Putamen (tissue), 1 donor: ENCODE measurements at places on chromosomes 12 and 14.

DNA sequence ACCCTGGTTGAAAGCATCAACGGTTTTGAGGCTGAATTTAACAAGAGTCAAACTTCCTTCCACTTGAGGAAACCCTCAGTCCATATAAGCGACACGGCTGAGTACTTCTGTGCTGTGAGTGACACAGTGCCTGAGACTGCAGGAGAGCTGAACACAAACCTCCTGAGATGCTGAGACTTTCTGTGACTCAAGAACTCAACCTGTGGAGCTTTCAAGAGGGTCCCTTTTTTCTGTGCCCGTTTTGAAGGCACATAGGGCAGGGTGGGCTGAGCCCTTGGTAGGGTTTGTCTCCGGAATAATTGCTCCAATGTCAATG lies 305.3 kb upstream of the OR4E1 start:
- DNase-seq = no peak

DNA sequence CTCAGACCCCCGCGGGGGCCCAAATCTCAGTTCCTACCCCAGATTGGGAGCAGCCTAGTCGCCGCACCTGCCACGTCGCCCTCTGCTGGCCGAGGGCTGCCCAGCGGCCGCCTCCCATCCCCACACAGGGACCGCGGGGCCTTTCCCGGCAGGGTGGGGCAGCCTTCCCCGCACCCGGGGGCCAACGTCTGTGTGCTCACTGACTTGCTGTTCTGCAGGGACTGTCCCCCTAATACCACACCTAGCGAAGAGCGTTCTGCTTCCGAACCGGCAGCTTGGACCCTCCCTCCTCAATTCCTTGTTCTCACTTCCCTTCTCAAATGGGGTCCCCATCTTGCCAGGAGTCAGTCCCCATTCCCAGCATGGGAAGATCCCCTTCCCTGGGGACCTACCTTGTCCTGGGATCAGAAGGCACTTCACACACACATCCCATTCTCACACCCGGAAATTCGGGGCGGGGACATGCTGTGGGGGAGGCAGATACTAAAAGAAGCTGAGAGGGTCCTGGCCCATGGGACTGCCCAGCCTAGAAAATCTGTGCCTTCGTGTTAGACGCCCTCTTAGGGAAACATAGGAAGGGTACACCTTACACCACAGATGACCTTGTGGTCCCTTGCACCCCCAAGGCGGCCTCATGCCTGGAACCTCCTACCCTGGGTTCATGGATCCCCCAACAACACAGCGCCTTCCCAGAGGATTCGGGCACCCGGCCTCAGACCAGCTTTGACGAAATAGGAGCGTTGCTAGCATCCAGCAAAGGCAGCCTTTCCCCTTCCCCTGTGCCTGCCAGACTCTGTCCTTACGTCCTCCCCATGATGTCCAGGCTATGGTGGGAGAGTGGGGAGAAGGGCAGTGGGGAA lies 16.4 kb downstream of the ACVRL1 start:
- DNase-seq = no peak

- DNase-seq = no peak
Observed at GRCh38 chr12:52222692-52223091, 10.4 kb upstream of the KRT7 start.

DNA sequence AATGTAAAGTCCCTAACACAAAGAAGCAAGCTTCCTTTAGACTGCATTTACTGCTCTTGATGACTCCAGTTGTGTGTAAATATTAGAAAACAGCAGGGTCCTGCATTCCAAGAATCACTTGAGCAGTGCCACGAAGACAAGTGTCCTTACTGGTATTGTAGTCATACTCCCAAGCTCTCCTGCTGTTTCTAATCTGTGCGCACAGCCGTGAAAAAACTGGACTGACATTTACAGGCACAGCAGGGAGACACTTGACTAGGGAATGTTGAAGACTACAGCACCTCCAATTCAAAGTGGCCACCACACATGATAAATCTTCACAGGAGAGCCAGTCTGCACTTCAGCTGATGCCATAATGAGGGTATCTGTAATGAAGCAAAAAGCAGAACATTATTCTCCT lies 91.4 kb downstream of the VRK1 start:
- DNase-seq = no peak

DNA sequence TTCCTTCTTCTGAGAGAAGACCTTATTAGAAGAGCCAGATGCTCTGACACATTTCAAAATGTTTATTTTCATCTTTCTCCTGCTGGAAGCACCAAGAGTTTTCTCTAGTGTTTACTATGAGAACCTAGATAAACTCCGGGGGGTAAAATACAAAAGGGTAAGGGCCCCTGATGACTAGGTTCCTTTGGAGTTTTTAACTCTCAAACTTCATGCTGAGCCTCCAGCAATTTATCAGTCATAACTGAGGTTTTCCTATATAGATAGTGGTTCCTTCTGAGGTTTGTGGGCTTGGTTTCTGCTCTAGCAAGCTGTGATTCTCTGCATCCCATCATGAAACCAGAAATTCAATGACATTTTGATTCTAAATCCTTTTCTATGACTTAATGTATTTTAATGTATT lies 210.9 kb downstream of the LRFN5 start:
- no peak for DNase-seq

DNA sequence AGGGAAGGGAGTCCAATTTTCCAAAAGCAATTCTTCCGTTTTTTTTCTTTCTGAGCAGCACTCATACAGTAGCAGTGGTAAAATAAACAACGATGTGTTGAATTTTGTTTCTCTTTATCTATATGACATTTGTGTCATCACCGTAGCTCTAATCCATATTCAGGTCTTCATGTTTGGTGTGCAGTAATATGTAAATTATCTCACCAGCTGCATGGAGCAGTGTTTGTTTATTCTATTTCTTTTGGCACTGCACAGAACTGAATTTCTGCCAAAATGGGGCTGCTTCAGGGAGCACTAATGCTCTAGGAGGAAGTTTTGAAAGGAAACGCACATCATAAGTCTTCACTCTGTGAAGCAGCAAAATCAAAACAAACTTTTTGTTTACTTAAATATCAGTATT lies 130.0 kb upstream of the NPAS3 start:
- DNase-seq = peak; percentile 86

GRCh38 chr14:22070119-22070982 lies 396.7 kb upstream of the OR4E1 start:
- no peak for DNase-seq

DNA sequence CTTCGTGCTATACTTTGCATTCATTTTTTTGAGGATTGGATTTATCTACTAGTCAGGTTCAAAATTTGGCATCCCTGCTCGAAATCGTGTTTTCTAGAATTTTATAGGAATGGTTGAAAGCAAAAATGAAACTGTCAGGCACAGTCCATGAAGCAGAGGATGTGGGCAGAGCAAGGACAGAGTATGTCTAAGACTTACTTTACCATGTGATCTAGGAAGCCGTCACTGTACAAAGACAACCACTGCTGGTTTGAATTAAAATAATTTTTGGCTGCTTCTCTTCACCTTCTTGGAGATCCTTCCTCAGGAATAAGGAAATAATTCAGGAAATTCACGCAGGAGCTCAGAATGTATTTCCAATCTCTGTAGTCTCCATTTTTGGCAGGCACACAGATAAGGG lies 31.6 kb upstream of the SGPP1 start:
- DNase-seq = no peak

- DNase-seq = no peak
Observed at GRCh38 chr12:24561411-24561871, 387.5 kb downstream of the BCAT1 start.

DNA sequence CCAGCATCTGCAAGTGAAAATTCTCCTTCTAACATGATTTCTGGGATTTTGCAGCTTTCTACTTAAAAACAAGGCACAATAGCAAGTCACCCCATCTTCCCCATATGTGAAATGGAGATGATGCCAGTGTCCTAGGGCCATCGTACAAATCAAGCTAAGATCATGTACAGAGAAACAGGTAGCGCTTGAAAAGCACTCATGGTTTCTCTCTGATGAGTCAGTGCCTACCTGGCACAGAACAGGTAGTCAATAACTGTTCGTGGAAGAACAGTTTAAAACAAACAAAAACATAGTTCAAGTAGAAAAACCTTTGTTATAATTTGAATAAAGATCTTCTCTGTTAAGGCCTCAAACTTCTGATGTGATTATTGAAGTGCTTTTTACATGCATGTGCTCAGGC lies 46.9 kb downstream of the RAD52 start:
- DNase-seq = no peak

- no peak for DNase-seq
Observed at GRCh38 chr12:67741270-67741669, 92.7 kb downstream of the DYRK2 start.

DNA sequence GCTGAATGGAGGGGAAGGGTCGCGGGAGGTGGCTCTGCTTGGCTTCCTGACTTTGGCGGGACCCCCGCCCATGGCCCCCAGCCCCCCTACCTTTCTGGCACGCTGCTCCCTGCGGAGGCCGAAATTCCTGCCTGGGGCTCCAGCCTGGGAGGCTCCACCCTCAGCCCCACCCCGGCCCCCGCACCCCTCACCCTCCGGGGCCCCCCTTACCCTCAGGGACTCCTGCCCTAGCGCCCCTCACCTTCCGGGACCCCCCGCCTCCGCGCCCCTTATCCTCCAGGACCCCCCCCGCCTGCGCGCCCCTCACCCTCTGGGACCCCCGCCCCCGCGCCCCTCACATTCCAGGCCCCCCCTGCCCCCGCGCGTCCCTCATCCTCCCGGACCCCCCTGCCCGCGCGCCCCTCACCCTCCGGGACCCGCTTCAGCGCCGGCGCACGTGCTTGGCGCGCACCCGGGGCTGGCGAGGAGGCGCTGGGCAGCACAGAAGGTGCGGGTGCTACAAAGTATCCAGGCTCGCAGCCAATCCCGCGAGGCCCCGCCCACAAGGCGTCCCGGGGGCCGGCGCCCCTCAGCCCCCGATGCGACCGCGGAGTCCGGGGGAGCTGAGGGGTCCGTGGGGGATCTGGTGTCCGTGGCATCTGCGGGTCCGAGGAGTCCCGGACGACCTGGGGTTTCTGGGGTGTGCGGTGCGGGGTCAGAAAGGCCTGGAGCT lies at the start of gene ANHX:
ANHX (minus strand) TSS at position 477 of the 712 bp plus-strand sequence. CDS start 1,521 bp downstream, outside the sequence.
- DNase-seq = no peak
